ENCODE measurements at places on chromosomes 16 and 17.

DNA sequence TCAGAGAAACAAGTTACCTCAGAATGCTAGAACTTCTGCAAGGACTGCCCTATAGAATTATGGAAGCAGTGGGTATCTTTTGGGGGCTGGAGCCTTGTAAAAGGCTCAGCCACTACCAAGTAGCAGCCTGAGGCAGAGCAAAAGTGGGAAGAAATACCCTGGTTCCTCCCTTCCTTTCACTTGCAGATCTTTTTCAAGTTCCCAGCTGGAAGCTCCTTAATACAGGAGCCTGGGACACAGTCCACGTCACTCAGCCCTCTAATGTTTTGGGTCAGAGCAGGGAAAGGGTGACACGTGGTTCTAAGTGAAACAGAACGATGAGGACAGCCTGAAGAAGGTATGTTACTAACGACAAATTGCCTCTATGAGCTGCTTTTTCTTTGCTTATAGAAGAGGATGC lies 93.1 kb downstream of the CNTNAP4 start:
- DNase-seq: no peak

DNA sequence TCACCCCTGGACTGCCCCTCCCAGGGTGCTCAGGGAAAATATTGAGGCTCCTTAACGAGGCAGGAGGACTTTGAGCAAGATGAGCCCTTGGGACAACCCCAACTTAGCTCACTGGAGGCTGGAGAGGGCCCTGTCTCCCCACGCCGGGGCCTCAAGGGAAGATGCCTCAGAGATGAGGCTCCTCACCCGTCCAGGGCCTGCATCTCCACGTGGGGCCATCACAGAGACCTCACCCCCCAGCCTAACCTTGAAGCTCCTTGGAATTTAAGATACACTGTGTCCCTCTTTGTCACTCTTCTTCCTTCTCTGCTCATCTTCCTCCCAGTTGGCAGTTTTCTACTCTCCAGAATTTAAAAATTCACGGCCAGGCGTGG lies 11.2 kb downstream of the COX4I1 start:
- no peak for DNase-seq

DNA sequence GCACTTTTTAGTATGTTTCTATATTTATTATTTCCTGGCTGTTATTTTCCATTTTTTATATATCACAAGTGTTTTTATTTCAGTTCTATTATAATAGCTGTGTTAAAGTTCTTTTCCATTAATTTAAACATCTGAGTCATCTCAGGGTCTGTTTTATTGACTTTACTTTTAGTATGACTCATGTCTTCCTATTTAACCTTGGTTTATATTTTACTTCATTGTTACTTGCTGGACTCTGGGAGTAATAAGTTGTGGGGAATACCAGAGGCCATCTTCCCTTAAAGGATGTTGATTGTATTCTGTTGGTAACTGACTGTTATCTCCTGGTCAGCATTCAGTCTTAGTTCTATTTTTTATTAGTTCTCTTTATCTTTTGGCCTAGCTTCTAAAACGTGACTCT lies 1508.2 kb downstream of the CDH11 start:
- peak; percentile 59 for DNase-seq

DNA sequence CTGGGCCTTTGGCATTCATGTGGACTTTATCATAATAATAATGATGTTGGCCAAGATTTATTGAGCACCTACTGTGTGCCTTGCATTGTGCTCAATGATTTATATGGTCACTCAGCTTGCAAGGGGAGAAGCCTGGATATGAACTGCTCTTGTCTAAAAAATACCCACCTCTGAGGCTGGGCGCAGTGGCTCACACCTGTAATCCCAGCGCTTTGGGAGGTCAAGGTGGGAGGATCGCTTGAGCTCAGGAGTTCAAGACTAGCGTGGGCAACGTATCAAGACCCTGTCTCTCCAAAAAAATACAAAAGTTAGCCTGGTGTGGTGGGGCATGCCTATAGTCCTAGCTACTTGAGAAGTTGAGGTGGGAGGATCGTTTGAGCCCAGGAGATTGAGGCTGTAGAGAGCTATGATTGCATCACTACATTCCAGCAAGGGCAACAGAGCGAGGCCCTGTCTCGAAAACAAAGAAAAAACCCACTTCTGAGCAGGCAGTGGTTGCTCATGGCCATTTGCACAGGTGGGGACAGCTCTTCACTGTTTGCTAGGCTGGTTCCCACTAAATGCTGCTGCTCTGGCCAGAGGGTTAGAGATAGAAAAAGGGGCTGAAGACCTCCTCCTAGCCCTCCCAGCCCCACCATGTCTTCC lies 4.3 kb upstream of the ADGRG1 start:
- no peak for DNase-seq

DNA sequence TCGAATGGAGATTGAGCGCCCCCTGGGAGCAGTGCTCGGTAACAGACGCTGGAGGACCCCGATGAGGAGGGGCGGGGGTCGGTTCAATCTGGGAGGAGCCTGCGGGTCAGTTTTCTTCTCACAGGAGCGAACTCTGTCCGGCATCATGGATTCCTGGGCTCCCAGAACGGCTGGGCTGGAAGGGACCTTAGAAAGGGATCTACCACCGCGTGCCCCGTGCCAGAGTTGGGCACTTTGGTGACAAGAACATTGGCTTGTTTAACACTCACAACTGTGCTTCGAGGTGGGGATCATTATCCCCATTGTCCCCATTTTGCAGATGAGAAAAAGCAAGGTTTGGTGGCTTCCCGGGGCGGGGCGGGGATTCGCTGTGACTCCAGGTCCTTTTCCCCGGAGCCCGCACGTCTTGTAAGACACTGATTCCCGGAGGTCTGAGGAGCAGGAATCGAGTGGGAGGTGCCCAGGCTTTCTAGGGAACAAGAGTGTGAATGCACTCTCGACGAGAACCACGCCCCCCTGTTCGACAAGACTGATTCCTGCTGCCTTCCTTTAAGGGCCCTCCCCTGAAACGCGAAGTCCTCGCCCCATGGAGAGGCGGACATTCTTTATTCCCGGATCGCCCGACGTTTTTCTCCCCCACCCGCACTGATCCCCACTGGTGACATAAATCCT lies 1.5 kb upstream of the FBXL19 start:
- peak; percentile 90 for DNase-seq

- no peak for DNase-seq
These were observed 52.6 kb downstream of the NOS2 start for GRCh38 chr17:27747462-27748359.

- peak; percentile 92 for DNase-seq
These were observed 81.2 kb downstream of the KCNJ12 start for GRCh38 chr17:21457051-21458026.

DNA sequence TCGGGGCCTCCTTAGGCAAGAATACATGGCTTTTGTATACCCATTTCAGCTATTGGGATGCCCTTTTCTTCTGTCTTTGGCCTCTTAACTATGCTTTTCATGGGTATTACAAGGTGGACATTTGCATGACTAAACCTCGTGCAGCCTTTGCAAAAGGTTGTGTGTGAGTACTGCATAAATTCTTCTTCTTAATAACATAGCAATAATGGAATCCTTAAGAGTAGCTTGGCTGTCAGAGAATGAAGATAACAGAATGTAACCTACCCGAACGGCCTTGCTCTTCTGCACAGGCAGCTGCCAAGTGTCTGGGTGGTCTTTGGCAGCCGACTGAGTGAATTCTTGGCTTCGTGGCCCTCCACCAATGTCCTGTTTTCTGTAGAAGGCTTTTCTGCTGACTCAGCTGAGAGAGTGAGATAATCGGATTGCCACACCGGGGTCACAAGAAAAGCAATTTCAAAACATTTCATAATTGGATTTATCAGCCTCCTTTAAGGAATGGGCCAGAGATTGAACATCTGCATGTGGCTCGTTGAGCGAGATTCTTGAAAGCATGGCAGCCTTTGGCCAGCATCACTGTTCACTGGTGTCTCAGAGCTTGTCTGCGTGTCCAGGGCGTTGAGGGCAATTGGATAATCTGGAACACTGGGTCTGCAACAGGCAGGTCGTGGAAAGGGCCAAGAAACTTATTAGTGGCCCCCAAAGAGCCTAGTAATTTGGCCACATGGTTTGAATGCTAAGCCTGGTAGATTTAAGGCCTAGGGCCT lies 13.4 kb downstream of the IRF8 start:
- DNase-seq: no peak

DNA sequence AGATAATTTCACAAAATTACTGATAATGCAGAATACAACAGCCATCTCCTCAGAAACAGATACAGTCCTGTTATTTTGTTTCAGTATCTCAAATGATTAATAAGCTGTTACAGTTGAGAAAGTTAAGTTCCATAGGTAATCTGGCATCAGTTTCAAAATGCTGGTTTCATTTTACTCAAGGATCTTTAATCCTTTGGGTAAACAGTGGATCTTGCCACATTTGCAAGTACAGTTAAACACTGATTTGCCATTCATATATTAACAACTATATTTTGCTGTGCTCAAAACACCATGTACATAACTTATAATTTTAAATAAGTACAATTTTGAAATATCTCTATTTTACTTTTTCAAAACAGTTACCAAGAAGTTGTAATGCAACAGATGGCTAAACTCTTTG lies 31.2 kb downstream of the RPGRIP1L start:
- no peak for DNase-seq

- no peak for DNase-seq
These were observed 13.7 kb downstream of the TENT4B start for GRCh38 chr16:50166511-50167500.

GRCh38 chr16:85550953-85551924 lies 61.9 kb upstream of the GSE1 start:
- DNase-seq: no peak

- no peak for DNase-seq
These were observed 1.2 kb upstream of the ABCA3 start for GRCh38 chr16:2341456-2342447.

- no peak for DNase-seq
These were observed 37.3 kb upstream of the CDC42EP4 start for GRCh38 chr17:73349138-73349537.

DNA sequence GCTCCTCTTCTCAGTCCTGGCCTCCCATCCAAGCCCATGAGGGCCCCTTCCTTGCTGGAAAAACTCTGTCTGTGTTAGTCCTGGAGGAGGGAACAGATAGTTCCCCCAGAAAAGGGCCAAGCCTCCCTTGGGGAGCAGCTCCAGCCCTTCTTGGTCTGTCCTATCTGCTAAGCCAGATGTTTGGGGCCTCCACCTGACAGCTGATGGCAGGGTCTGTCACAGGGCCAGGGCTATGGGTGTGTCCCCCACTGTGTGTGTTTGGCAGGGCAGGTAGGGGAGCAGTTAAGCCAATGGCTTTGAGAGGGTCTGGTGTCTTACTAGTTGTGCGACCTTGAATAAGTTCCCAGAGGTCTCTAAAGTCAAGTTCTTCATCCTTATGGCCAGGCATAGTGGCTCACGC lies 13.6 kb upstream of the SLC4A1 start:
- DNase-seq: no peak

DNA sequence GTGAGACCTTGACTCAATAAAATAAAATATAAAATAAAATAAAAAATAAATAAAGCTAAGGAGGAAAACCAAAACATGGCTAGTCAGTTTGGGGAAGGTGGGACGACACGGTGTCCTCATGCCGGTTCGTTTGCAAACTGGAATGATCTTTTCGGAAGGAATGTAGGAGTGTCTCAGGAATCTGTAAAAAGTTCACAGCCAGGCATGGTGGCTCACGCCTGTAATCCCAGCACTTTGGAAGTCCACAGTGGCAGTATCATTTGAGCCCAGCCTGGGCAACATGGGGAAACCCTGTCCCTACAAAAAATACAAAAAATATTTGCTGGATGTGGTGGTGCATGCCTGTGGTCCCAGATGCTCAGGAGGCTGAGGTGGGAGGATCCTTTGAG lies 14.7 kb upstream of the RPTOR start:
- no peak for DNase-seq
